ENCODE measurements at places on chromosomes 12 and 14. TPM values are rescaled to one million over a fixed set of nuclear protein-coding genes. Genes with fewer than 3 reads are reported as not detected.

- DNase-seq: no peak
These were observed 95.8 kb downstream of the DICER1 start for GRCh38 chr14:95061317-95062093.

DNA sequence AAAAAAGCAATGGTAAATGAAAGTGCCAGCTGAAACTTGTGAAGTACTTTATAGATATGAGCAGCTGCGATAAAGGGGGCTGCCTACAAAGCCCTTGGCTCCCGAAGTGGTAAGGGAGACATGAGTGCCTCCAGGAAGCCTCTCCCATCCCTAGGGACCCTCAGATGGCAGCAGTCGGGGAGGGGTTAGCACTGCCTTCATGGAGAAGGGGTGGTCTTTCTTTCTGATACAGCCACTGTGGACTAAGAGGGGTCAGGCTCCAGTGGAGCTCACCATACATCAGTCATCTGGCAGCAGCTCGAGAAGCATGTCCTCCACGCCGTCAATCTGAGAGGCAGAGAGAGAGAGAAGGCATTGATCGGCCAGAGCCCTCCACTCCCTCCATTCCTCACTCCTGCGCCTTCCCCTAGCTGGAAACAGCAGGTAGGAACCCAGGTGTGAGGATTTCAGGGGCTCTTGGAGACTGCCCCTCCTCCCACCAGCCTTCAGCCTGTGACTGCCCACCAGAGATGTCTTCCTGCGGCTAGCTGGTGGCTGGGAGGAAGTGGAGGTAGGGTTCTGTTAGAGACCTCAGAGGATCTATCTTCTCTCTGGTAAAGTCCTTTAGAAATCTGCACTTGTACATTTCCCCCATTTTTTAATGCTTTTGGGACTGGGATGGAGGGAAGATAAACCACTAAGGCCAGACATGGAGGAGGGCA is 2.3 kb downstream of the TCL1A start:
- no peak for DNase-seq

The PTPRQ gene
- 19.2 TPM for total RNA-seq

The GLIPR1L1 gene
- total RNA-seq: not detected

DNA sequence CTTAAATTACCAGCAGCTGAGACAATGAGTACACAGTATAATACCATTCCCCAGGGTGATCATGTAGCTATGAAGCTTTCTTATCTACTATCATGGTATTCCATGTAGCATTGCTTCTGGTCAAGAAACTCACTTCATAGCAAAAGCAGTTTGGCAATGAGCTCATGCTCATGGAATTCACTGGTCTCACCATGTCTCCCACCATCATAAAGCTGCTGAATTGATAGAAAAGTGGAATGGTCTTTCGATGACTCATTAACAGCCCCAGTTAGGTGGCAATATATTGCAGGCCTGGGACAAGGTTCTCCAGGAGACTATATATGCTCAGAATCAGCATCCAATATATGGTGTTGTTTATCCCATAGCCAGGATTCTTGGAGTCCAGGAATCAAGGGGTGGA is 553.7 kb downstream of the FOXG1 start:
- DNase-seq: no peak

DNA sequence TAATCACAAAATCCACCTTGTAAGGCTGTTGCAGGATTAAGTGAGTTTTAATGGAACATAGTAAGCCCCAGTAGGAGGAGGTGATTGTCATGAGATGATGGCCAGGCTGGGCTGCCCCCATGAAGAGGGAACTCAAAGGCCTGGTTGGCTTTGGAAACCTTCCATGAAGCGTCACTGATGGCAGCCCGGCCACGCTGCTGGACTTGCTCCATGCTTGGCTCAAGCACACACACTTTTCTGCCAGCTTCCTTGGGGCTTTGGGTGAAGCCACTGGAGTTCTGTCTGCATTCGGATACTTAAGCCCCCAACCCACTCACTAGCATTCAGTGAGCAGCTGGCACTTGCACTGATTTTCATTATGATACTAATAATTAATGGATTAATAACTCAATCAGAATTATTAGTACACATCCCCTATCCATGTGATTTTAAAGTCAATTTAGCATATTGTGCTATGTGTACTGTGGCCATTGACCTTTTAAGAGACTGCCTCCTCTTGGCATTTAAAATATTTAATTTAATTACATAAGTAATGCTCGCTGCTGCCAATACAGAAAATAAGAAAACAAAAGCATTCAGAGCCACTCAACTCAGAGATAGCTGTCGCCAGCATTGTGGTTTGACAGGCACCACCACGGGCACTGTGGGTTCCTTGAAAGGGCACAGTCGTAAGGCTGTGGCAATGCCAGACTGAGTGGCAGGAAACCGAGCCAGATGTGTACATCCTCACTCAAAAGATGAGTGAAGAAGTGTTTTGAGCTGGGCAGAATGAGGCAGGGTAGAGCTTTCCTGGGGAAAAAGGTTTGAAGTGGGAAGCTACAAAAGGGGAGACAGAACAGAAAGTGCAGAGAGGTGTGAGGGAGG is 15.9 kb downstream of the KRT85 start:
- no peak for DNase-seq

DNA sequence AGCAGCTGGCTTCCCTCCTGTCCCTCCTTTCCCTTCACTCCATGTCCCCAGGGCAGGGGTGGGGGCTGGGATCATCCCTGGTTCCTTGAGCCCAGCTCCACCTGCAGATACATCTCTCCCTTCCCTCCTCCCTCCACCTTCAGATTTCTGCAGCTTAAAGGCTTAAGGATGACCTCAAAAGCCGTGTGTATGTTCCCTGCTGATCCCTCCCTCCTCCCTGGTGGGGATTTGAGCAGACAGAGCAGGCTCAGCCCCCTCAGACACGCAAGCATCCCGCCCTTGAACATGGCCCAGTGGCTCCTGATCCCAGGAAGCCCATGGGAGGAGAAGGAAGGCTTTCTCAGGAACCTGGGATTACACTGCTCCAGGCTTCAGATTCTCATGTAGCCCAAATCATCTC is 82.9 kb upstream of the RIN3 start:
- DNase-seq: no peak

The CCDC196 gene
- total RNA-seq: not detected
